ENCODE measurements at places on chromosomes 2 and 18.

DNA sequence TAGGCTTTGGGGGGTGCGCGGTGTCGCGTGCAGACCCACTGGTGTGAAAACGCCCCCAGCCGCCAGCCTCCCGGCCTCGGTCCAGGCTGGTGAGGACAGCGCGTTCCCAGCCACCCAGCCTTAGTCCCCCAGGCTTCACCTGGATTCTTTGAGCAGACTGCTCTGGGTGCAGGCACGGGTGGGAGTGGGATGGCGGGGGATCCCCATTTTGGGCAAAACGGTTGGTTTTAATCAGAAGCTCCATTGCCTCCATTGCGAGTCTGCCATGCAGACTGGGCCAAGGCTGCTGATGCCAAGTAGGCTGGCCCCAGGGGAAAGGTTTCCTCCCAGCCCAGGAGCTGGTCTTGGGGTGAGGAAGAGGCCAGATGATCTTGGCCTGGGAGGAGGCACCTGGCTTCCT is 445 bp downstream of the MLPH start:
- peak; percentile 41 for DNase-seq

GRCh38 chr2:44740678-44741077 is 200.8 kb upstream of the SIX3 start:
- peak; percentile 10 for DNase-seq

DNA sequence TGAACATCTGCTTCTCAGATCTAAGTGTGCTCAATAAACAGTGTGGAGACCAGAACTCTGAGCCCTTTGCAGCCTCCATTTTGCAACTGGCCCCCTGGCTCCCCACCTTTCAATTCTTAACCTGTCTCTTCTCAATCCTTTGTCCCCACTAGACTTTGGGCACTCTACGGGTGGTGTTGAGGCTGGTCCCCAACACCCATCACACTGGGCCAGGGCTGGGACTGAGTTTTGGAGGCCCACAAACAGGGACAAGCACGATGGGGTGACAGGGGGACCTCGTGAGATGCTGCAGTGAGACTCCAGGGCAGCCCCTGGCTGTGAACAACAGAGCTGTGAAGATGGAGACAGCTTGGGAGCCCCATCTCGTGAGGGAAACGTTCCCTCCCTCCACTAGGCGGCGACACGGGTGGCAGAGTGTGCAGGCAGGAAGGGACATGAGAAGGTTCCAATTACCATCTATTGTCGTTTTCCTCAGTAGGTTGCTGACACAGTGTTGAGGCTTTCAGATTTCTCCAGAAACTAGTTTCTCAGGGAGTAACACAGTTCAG is 1.2 kb downstream of the ANKMY1 start:
- DNase-seq = peak; percentile 62

DNA sequence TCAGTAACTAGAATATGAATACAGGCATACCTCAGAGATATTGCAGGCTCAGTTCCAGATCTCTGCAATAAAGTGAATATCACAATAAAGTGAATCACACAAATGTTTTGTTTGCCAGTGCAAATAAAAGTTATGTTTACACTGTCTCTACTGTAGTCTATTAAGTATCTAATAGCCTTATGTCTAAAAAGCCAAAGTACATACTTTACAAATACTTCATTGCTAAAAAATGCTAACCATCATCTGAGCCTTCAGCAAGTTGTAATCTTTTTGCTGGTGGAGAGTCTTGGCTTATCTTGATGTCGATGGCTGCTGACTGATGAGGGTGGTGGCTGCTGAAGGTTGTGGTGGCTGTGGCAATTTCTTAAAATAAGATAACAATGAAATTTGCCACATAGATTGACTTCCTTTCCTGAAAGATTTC is 159.4 kb downstream of the MYO1B start:
- DNase-seq = peak; percentile 86

DNA sequence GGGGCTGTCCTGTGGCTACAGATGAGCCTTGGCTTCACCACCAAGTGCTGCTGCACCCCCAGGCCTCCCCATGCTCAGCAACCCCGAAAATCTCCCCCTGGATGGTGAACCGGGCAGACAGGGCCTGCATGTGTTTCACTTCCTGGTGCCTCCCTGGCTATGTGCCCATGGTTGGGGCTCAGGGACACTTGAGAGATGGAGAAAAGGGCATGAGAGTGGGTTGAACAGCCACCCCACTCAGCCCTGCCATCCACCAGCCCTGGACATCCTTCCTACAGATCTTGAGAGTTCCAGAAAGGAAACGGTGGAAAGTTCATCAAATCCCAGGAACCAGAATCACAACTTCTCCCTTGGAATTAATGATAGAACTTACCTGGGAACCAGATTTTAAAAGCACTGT is 74.7 kb upstream of the TEX51 start:
- DNase-seq = no peak

All from EH (cell line).